ENCODE measurements at places on chromosomes 3 and 15. TPM values are rescaled to one million over a fixed set of nuclear protein-coding genes. Genes with fewer than 3 reads are reported as not detected.
A peak's percentile ranks its signal among the peaks of the same experiment; 100 is the strongest.

DNA sequence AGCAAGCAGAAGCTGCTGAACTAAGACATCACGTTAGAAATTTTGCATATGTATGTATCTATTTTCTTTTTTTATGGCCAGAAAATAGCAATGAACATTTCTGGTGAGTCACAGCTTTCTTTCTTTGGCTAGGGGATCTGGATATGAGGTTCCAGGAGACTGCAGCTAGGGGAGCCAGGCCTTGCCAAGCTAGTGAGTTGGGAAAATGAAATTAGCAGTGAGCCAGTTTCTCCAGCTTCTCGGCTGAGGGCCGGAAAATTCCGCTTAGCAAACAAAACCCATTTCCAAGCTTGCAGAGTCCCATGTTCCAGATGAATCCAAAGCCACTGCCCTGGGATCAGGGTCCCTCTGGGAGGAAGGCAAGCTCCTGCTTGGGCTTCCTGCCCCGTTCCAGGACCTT lies 137.6 kb downstream of the SRGAP3 start:
- DNase-seq: no peak

The BTLA gene
- total RNA-seq: not detected

- no peak for DNase-seq
Measured at GRCh38 chr3:128804017-128804810, 75.2 kb upstream of the ACAD9 start.

DNA sequence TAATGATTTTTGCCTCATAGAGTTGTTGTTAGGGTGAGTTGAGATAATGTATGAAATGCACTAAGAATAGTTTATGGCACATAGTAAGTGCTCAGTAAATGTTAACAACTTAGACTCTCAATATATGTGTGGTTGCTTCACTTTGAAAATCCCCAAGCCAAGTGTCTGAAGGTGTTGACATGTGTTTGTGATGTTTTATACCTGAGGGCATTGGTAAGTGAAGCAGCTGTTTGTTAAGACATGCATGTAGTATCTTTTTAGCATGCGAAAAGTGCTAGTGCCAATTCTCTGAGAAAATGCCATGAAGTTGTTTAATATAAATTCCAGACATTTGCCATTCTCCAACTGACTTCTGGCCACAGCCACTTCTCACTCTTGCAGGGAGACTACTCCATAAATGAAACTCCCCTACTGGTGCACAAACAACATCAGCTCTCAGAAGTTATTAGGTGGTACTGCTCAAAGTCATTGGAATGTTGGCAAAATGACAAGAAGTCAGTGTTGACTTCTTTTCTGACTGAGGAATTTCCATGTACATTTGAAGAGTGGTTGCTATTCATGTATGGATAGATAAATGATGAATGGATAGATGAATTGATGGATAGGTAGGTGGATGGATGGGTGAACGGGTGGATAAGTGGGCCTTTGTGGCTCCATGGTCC lies 103.6 kb upstream of the NUDT16 start:
- no peak for DNase-seq

GRCh38 chr3:27354161-27354560 lies 15.0 kb downstream of the NEK10 start:
- DNase-seq: no peak

DNA sequence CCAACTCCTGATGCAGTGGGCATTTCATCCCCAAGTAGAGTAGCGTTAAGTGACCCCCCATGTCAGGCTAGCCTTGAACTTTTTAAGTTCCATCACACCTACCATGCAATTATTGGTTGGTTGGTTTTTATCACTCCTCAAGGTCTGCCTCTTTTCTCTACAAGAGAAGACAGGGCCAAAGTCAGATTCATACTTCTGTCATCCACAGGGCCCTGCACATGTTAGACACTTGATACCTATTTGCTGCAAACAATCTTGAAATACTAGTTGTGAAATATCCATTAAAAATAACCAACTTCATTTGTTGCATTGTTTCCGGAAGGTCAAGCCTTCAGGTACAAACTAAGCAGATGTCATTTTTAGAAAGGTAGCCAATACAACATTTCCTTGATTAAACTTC lies 1.2 kb downstream of the CMSS1 start:
- DNase-seq: no peak

DNA sequence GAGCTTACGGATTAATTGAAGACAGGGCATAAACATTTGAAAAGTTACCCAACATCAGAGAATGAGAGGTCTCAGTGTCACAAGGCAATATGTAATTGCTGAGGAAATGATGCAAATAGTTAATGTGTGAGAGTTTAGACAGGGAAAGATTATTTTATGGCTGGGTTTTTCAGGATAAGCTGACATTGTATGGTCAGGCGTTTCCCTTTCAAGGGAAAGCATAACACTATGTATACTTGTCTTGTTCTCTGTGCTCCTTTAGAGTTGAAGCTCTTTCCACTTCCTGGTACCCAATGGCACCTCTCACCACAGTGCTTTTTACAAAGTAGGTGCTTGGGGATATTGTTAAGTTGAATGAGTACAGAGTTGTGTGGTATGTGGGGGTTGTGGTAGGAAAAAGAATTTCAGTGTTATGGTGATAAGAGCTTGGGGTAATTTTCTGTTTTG lies 19.9 kb downstream of the IQGAP1 start:
- DNase-seq: no peak

DNA sequence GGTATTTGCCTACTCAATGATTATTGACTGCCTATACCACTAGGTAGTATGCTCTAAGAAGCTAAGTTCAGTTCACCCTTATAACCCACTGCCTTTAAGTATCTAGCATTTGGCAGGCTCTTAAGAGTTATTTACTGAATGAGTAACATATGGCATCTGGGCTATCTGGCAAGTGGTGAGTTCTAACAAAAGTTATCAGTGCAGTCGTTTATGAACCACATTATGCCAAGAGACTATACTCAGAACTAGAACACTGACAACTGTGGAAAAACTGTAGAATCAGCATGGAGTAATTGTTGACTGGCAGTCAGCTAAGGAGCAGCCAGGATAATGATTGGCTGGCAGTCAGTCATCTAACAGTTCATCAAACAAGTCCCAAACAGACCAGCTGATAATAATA lies 25.8 kb downstream of the RAF1 start:
- DNase-seq: no peak

DNA sequence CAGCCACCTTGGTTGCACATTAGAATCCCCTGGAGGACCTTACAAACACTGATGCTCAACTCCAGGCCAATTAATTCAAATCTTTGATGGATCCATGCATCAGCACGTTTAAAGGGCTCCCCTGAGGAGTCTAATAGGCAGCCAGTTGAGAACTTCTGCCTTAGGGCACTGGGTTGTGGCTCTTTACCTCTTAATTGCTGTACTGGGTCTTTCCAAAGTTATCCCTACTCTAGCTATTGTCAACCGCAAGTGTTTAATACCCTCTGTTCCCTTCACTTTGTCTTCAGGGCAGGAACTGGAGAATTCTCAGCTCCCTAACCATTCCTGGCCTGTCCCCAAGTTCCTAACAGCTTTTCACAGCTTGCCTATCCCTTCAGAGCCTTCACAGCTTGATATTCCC lies 15.0 kb upstream of the FAM174B start:
- no peak for DNase-seq

The AMIGO3 gene
- total RNA-seq: not detected

GRCh38 chr3:196192036-196192523 lies 19.1 kb downstream of the ZDHHC19 start:
- no peak for DNase-seq

GRCh38 chr3:194745422-194746184 lies 59.9 kb downstream of the FAM43A start:
- no peak for DNase-seq

The FRMD4B gene
- 21.1 TPM for total RNA-seq

DNA sequence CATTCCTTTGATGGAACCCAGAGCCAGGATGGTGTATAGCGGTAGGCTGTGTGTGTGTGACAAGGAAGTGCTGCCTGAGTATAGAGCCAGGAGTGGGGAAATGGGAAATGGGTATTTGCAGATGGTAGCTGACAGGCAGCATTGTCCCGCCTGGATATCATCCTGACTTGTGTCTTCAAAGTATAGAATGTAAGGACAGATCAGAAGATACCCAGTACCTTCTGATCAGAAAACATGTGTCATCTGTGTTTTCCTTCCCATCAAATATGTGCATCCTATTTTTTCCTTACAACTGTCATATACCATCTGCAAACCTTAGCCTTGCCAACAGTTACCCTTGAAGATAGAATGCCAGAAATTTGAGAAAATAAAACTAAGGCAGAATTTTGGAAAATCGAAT lies 146.2 kb upstream of the CBLB start:
- DNase-seq: no peak

The DGKG gene
- 14.5 TPM for total RNA-seq

The CP gene
- total RNA-seq: 6.2 TPM

GRCh38 chr3:86793786-86794185 lies 197.2 kb downstream of the VGLL3 start:
- DNase-seq: no peak

DNA sequence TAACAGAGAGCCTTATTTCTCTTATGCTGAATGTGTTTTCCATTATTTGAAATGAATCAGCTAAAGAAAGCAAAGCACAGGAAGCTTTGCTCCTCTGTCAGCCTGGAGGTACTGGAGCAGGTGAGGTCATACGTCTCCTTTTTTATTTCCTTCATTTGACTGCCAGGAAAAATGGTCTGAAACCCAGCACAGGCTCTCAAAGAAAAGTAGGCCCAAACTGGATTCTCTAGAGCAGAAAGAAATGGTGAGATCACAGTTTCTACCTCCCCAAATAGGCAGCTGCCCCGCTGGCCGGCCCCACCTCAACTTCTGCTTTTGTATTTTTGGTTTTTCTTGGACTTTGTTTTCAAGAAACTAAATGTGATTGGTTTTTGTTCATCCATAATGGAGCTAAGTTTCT lies 95.1 kb downstream of the RPL39L start:
- no peak for DNase-seq

DNA sequence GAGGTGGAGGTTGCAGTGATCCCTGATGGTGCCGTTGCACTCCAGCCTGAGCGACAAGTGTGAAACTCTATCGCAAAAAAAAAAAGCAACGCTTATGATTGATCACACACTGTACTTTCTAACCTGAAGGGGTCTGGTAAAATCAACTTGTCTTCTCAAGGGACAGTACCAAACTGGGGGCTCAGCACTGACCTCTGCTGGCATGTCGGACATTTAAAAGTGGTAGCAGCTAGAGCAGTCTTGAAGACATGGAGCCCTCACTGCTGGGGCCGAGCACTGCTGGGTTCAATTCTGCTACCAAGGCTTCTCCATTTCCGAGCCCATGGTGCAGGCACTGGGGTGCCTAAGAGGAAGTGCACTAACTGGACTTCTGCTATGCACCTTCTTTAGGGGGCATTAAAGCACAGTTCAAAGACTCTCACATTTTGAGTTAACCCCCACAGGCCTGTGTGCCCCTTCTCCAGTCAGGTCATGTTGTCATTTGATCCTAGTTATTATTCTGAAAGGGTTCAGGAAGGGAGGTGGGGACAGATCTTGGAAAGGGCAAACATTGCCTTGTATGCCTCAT lies 26.4 kb upstream of the LAMP3 start:
- DNase-seq: peak; percentile 11

DNA sequence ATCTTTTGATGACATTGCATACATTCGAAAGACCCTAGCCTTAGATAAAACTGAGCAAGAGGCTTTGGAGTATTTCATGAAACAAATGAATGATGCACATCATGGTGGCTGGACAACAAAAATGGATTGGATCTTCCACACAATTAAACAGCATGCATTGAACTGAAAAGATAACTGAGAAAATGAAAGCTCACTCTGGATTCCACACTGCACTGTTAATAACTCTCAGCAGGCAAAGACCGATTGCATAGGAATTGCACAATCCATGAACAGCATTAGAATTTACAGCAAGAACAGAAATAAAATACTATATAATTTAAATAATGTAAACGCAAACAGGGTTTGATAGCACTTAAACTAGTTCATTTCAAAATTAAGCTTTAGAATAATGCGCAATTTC lies 16.7 kb downstream of the KCNMB3 start:
- DNase-seq: peak; percentile 43

DNA sequence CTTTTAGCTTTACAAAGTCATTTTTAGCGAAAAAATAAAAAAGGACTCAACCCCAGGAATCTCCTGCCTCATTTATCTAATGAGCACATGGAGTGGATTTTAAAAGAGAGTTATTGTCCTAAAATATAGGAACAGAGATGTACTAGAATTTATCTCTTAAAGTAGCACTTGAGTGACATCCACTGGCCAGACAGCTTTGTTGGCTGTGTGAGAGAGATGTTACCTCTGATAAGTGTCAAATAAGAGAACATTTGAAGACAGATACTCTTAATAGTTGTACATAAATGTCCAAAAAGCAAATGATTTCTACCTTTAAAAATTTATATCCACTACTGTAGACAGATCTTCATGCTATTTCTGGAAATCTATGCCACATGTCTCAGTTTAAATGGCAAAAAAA lies 12.3 kb upstream of the MFSD1 start:
- peak; percentile 40 for DNase-seq

- no peak for DNase-seq
Measured at GRCh38 chr3:139588450-139588849, 48.9 kb upstream of the RBP1 start.

- peak; percentile 15 for DNase-seq
Measured at GRCh38 chr15:55530861-55531313, 22.9 kb upstream of the DNAAF4 start.

The PCLAF gene
- 105 TPM for total RNA-seq

- no peak for DNase-seq
Measured at GRCh38 chr3:46700772-46701171, 420 bp upstream of the TMIE start.

The CLDN1 gene
- 115 TPM for total RNA-seq

DNA sequence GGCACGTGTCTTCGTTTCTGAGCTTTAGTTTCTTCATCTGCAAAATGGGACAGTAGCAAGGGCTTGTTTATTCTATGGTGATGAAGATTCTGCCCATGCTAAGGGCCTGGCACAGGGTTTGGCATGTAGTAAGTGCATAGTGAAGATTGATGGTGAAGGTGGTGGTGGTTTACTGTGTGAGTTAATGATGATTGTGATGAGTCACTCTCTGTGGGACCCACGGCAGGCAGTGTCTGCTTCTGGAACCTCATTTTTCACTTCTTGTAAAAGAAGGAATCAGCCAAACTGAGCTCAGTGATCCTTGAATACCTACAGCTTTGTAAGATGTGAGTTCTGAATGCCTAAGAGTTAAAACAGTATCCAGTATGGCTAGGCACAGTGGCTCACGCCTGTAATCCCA lies 86.2 kb upstream of the LRTM1 start:
- no peak for DNase-seq
